ENCODE measurements at places on chromosomes 2 and 18. TPM values are rescaled to one million over a fixed set of nuclear protein-coding genes. Genes with fewer than 3 reads are reported as not detected.

The FEV gene
- polyA plus RNA-seq: not detected

The GAREM2 gene
- polyA plus RNA-seq: 3.5 TPM

- H3K27ac ChIP-seq: no peak overlapping the region
- H3K4me1 ChIP-seq: no peaks in the 10 kb centered on the region
- H3K36me3 ChIP-seq: no peaks in the 10 kb centered on the region
- no peaks in the 10 kb centered on the region for H3K27me3 ChIP-seq
- no peak overlapping the region for H3K4me3 ChIP-seq
Measured at GRCh38 chr2:98310010-98310409, 36.2 kb upstream of the CNGA3 start.

GRCh38 chr2:237870126-237870525 is 10.7 kb downstream of the RAMP1 start:
- H3K36me3 ChIP-seq: no peaks in the 10 kb centered on the region
- H3K27me3 ChIP-seq: peaks cover 7% of the 10 kb centered on the region
- H3K4me3 ChIP-seq: no peak overlapping the region
- no peak overlapping the region for H3K27ac ChIP-seq

DNA sequence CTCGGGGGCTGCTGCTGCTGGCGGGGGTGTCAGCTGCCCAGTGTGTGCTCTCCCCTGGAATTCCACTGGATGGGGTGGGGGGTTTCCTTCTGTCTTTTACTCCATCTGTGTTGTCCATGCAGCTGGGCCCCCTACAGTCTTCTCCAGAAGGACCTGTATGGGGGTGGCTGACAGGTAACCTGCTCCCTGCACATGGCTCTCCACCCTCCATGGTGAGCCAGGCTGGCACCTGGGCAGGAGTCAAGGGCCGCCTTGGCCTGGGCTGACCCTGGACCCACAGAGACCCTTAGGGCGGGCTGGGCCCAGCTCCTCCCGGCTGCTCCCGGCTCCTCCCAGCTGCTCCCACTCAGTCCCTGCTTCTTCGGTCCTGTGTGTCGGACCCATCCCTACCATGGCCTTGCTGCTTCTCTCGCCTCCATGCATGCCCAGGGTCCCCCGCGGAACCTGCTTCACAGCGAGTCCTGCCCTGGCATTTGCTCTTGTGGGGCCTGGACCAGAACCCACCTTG is 15.0 kb downstream of the SNTG2 start:
- H3K4me1 ChIP-seq: peaks cover under 1% of the 10 kb centered on the region
- no peak for DNase-seq
- no peaks in the 10 kb centered on the region for H3K36me3 ChIP-seq
- H3K27me3 ChIP-seq: no peaks in the 10 kb centered on the region
- no peak overlapping the region for H3K4me3 ChIP-seq
- no peak overlapping the region for H3K27ac ChIP-seq

The CRYGB gene
- not detected for polyA plus RNA-seq

GRCh38 chr18:39230086-39230803 is 1664.6 kb upstream of the CELF4 start:
- no peak overlapping the region for H3K4me3 ChIP-seq
- peaks cover 17% of the 10 kb centered on the region for H3K4me1 ChIP-seq
- H3K27ac ChIP-seq: no peak overlapping the region
- H3K27me3 ChIP-seq: no peaks in the 10 kb centered on the region
- DNase-seq: no peak

The PLCL1 gene
- 0.51 TPM for polyA plus RNA-seq

- H3K27me3 ChIP-seq: no peaks in the 10 kb centered on the region
- no peaks in the 10 kb centered on the region for H3K36me3 ChIP-seq
- no peak for DNase-seq
- H3K27ac ChIP-seq: no peak overlapping the region
- peaks cover 6% of the 10 kb centered on the region for H3K4me1 ChIP-seq
Measured at GRCh38 chr2:238413368-238413767, 13.4 kb upstream of the ASB1 start.

DNA sequence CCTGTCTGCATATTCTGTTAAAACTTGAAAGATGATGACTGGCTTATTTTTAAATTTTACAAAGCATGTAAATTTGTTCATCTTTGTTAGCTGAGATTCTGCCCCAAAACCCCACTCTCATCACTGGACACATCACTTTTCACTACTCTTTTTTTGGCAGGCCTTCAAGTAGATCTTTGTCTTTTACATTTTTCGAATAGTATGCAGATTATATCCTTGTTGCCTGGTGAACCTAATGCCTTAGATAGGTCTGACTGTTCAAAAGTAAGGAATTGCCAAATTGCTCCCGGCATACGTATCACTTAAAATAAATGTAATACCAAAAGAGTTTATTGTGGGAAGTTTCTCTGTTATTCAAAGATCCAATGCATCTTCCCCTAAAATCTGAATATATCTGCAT is 303.3 kb downstream of the XIRP2 start:
- H3K36me3 ChIP-seq: no peaks in the 10 kb centered on the region
- H3K27me3 ChIP-seq: no peaks in the 10 kb centered on the region
- peaks cover 2% of the 10 kb centered on the region for H3K4me1 ChIP-seq
- no peak for DNase-seq
- no peak overlapping the region for H3K4me3 ChIP-seq

The LYG2 gene
- not detected for polyA plus RNA-seq

DNA sequence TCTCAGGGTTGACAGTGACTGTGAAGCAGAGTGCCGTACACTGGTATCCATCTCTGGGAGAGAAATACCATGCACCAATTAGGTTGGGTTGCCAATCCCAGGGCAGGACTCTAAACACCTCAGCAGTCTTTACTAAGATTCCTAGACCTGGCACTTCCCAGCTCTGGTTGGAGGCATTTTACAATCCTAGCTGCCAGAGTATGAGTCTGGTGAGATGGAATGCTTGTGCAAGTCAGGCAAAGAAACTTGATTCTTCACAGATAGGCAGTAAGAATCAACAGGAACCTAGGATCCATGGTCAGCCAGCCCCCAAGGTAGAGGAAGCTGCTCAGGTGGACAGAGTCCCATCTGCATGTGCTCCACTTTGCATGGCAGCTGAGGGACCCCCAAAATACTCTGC is 6.0 kb upstream of the UGT1A5 start:
- H3K36me3 ChIP-seq: no peaks in the 10 kb centered on the region
- H3K27ac ChIP-seq: no peak overlapping the region
- peaks cover 1% of the 10 kb centered on the region for H3K27me3 ChIP-seq
- H3K4me3 ChIP-seq: no peak overlapping the region

The BOLL gene
- polyA plus RNA-seq: not detected

- no peak overlapping the region for H3K27ac ChIP-seq
- H3K36me3 ChIP-seq: peaks cover 18% of the 10 kb centered on the region
- H3K4me3 ChIP-seq: peak overlapping the region; percentile 30
- peaks cover 44% of the 10 kb centered on the region for H3K27me3 ChIP-seq
- H3K4me1 ChIP-seq: peaks cover 76% of the 10 kb centered on the region
- DNase-seq: no peak
Measured at GRCh38 chr2:96541398-96542152, 5.0 kb downstream of the ARID5A start.

The ABCB11 gene
- not detected for polyA plus RNA-seq

The SPDYA gene
- polyA plus RNA-seq: not detected

The SNX17 gene
- polyA plus RNA-seq: 321 TPM

DNA sequence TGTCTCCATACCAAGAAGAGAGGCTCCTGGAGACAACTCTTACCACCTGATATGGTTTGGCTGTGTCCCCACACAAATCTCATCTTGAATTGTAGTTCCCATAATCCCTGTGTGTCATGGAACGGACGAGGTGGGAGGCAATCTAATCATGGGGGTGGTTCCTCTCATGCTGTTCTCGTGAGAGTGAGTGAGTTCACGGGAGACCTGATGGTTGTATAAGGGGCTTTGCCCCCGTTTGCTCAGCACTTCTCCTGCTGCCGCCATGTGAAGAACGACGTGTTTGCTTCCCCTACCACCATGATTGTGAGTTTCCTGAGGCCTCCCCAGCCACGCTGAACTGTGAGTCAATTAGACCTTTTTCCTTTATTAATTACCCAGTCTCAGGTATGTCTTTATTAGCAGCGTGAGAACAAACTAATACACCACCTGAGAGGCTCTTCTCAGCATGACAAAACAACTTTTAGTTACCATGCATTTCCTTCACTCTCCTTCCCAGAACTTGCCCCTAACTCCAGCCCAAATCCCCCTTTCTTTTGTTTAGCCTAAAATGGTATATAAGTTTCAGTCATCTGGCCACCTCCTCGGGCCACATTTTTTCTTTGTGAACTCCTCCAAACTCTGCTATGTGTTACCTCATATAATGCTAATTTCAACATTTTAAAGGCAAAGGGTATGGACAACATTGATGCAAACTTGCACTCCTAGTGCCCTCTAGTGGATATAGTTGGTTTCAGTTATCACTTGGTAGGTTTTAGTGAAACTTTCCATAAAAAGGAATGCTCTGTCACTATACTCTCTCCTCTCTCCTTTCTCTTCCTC is 58.6 kb upstream of the SLC25A52 start:
- no peaks in the 10 kb centered on the region for H3K36me3 ChIP-seq
- H3K4me1 ChIP-seq: no peaks in the 10 kb centered on the region
- no peak overlapping the region for H3K4me3 ChIP-seq
- no peak overlapping the region for H3K27ac ChIP-seq
- H3K27me3 ChIP-seq: peaks cover 9% of the 10 kb centered on the region
- peak; percentile 19 for DNase-seq

- DNase-seq: no peak
- H3K4me1 ChIP-seq: no peaks in the 10 kb centered on the region
- H3K4me3 ChIP-seq: no peak overlapping the region
- H3K27ac ChIP-seq: no peak overlapping the region
- H3K27me3 ChIP-seq: peaks cover 3% of the 10 kb centered on the region
Measured at GRCh38 chr2:225120186-225120585, 77.9 kb upstream of the DOCK10 start.

DNA sequence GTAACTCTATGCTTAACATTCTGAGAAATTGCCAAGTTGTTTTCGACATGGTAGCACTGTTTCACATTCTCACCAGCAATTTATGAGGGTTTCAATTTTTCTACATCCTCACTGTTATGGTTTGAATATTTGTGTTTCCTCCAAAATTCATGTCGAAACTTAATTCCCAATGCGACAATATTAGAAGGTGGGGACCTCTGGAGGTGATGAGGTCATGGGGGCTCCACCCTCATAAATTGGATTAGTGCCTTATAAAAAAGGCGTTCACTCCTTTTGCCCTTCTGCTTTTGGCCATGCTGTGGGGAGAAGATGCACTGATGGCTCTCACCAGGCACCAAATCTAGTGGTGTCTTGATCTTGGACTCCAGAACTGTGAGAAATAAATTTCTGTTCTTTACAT is 110.3 kb downstream of the HRH4 start:
- H3K36me3 ChIP-seq: peaks cover 3% of the 10 kb centered on the region
- H3K27ac ChIP-seq: no peak overlapping the region
- H3K4me3 ChIP-seq: no peak overlapping the region
- H3K27me3 ChIP-seq: peaks cover 3% of the 10 kb centered on the region

GRCh38 chr18:22451796-22452195 is 34.1 kb upstream of the CTAGE1 start:
- peak overlapping the region; percentile 30 for H3K4me3 ChIP-seq
- H3K4me1 ChIP-seq: peaks cover 13% of the 10 kb centered on the region
- H3K36me3 ChIP-seq: peaks cover 9% of the 10 kb centered on the region
- H3K27me3 ChIP-seq: peaks cover 8% of the 10 kb centered on the region

The DNAJC5G gene
- polyA plus RNA-seq: not detected

The TMEM163 gene
- 2.8 TPM for polyA plus RNA-seq

DNA sequence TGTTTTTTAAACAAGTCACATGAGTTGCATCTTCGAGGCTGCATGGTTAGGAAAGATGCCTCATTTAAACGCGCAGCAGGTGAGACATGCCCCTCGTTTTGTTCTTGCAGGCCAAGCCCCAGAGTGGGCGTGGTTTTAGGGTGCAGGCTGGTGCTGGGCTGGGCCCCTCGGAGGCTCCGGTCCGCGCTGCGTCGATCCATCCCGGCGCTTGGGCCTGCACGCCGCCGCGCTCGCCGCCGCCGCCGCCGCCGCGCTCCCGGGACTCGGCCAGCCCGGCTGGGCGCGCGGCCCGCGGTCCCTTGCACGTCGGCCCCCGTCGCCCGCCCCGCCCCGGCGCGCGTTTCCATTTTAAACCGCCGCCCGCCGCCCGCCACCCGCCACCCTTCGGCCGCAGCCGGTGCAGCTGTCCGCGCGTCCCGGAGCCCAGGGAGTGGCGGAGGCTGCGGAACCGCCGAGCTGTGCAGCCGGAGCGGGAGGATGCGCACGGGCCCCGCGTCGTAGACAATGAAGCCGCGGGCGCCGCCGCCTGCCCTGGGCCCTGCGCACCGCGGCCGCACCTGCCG is 175.5 kb downstream of the AGAP1 start:
- peak; percentile 77 for DNase-seq
- peak overlapping the region; percentile 72 for H3K4me3 ChIP-seq
- no peaks in the 10 kb centered on the region for H3K36me3 ChIP-seq

The VPS54 gene
- polyA plus RNA-seq: 2.3 TPM

The IL18RAP gene
- 58.1 TPM for polyA plus RNA-seq

GRCh38 chr2:237638176-237638575 is 10.8 kb downstream of the LRRFIP1 start:
- no peak overlapping the region for H3K4me3 ChIP-seq
- H3K4me1 ChIP-seq: peaks cover 21% of the 10 kb centered on the region

The ARHGAP28 gene
- not detected for polyA plus RNA-seq

- H3K4me1 ChIP-seq: peaks cover 41% of the 10 kb centered on the region
- peak overlapping the region; percentile 99 for H3K4me3 ChIP-seq
- peak overlapping the region; percentile 84 for H3K27ac ChIP-seq
- DNase-seq: peak; percentile 46
- H3K36me3 ChIP-seq: no peaks in the 10 kb centered on the region
- peaks cover 6% of the 10 kb centered on the region for H3K27me3 ChIP-seq
Measured at GRCh38 chr18:46174342-46175041, 70.3 kb downstream of the HAUS1 start.

The TUBB8B gene
- not detected for polyA plus RNA-seq

DNA sequence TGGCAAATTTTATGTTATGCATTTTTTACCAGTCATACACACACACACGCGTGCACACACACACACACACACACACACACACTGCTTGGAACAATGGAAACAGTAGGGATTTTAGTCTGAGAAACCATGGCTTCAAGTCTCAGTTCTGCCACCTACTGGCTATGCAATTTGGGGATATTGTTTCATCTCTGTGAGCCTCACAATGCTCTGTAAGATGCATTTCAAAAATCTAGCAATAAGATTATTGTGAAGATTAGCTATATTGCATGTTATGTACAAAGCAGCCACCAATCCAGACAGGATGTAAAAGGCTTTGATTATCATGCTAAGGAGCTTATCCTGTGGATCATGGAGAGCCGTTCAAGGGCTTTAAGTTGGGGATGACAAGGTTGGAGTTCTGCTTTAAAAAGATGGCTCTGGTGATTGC is 401.4 kb downstream of the NBAS start:
- no peak overlapping the region for H3K4me3 ChIP-seq
- H3K4me1 ChIP-seq: no peaks in the 10 kb centered on the region
- H3K27me3 ChIP-seq: peaks cover 2% of the 10 kb centered on the region
- no peak for DNase-seq
- H3K27ac ChIP-seq: no peak overlapping the region

DNA sequence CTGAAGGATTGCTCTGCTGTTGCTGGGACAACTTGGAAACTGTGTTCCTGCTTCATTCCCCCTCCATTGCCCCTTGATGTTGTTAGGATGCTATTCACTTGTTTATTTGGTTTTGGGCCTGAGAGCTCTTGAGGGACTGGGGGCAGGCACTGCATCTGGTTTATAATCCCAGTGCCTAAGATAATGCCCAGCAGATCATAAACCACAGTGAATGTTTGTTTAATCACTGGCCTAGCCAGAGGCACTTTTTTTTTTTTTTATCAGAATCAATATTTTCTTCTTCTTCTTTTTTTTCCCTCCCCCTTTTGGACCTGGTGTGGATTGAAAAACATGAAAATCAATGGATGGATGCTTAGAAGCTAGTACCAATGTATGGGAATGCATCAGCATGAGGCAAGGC is 38.1 kb downstream of the KCNS3 start:
- no peaks in the 10 kb centered on the region for H3K36me3 ChIP-seq
- no peaks in the 10 kb centered on the region for H3K4me1 ChIP-seq
- no peak overlapping the region for H3K4me3 ChIP-seq
- H3K27ac ChIP-seq: no peak overlapping the region

Data from immature natural killer cell (primary cell).